AG10803 (cell line): ENCODE measurements at places on chromosomes 12 and 14.

DNA sequence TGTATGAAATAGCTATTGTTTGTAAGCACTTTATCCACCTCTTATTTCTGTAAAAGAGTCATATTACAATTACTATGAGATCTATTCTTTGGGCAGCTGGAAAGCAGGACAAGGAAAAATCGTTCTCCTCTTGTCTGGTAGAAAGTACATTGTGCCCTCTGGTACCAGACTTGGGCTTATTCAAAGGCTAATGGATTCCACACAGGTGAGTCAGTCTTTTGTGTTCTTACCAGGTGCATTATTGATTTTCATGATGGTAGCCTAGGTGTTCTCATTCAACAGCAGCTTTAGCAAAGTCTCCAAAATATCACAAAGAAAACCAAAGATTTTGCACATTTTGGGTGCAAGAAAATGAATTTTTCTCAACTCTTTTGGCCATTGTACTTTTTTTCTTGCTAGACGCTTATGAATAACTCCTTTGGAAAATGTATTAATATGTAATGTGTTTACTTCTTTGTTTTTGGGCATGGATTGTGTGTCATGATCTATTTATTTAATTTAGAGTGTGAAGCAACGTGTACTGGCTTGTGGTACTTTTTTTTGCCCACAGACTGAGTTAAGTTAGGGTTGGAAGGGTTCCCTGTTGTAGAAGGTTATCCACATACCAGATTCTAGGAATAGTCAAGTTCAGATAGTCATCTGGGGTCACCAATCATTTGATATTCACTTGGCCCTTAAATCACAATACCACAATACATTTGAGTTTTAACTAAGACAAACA, 26.2 kb downstream of the MNAT1 start:
- DNase-seq, result no peak

GRCh38 chr14:88998027-88998426, 173.6 kb downstream of the TTC8 start:
- DNase-seq, result no peak

- peak; percentile 86 for DNase-seq
Measured at GRCh38 chr12:92134638-92135274, 10.9 kb downstream of the BTG1 start.

- DNase-seq, result no peak
Measured at GRCh38 chr12:95557625-95558024, 6.3 kb upstream of the USP44 start.

GRCh38 chr12:104656921-104657320, 200.2 kb downstream of the CHST11 start:
- peak; percentile 92 for DNase-seq

DNA sequence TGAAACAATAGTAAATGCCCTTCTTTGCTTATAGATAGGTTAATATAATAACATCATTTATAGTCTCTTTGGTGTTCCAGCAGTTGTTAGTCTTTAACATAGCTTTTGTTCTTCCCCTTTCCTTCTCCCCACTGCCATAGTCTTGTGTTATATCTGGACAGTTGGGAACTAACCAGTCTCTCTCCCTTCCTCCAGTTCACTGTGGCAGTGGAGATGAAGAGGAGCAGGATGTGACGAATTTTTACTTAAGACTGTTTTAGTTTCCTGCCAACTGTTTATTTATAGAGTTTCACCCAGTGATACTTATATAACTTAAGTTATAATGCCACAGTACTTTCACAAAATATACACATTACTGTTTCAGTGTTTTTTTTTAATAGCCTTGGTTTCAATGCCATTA, 277.4 kb downstream of the PDZRN4 start:
- no peak for DNase-seq

- DNase-seq, result no peak
Measured at GRCh38 chr14:96821501-96821900, 24.3 kb downstream of the VRK1 start.

DNA sequence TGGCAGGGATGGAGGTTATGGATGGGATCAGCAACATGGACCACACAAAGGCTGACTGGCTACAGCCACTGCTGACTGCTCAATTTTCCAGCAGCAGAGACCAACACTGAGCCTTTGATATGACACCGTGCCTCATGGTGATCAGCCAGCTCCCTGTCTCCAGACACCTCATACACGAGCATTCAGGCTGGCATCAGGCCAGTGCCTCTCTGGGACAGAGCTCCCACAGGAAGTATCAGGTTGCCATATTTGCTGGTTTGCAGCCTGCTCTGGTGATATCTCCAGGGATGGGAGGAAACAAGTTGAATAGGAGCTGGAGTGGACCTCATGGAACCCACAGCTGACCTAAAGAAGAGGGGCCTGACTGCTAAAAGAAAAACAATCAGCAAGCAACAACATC, 471.2 kb upstream of the ATXN7L3B start:
- DNase-seq, result no peak

DNA sequence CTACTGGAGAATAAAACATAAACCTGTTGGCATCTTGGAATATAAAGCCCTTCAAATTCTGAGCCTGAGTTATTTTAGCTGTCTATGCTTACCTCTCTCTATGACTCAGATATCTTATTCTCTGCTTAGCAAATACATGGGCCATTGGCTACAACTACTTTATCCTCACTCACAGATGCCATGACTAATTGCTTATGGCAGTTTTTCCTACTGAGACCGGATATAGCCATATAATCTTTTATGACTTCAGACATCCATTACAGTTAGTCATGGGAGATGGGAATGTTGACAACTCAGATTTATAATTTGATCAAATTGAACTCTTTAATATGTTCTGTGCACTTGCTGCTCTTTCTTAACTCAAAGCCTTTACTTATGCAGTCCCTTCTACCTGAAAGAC, 502.4 kb upstream of the ATP2B1 start:
- peak; percentile 42 for DNase-seq

DNA sequence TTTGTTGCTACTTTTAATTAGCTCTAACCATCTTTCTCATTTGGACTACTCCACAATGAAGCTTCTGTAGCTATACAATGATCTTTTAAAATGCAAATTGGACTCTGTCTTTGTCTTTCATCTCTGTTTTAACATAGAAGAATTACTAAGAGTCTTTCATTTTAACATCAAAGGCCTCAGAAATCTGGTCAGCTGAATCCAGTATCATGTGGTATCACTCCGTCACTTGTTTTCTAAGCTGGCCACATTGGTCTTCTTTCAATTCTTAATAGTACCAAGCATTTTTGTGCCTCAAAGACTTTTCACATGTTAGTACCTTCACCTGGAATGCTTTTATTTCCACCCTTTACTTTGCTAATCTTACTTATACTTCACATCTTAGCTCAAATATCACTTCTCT, 95.5 kb upstream of the SLC16A7 start:
- DNase-seq, result no peak

DNA sequence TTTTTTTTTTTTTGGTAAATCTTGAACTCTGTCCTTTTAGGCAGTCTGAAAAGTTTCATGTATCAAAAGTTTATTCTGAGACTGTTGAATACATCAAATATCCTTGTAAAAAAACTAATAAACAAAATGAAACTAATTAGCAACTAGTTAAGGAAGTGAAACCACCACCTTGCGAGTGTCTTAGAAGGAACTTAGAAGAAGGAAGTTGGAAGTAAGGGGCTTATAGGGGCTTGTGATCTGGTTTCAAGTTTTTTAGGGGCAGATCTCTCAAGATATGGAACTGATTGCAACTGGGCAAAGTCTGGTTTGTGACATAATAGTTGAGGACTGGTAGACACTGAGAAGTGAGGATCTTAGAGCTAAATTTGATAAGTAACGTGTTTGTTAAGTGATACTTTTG, 748.8 kb downstream of the C12orf50 start:
- no peak for DNase-seq

DNA sequence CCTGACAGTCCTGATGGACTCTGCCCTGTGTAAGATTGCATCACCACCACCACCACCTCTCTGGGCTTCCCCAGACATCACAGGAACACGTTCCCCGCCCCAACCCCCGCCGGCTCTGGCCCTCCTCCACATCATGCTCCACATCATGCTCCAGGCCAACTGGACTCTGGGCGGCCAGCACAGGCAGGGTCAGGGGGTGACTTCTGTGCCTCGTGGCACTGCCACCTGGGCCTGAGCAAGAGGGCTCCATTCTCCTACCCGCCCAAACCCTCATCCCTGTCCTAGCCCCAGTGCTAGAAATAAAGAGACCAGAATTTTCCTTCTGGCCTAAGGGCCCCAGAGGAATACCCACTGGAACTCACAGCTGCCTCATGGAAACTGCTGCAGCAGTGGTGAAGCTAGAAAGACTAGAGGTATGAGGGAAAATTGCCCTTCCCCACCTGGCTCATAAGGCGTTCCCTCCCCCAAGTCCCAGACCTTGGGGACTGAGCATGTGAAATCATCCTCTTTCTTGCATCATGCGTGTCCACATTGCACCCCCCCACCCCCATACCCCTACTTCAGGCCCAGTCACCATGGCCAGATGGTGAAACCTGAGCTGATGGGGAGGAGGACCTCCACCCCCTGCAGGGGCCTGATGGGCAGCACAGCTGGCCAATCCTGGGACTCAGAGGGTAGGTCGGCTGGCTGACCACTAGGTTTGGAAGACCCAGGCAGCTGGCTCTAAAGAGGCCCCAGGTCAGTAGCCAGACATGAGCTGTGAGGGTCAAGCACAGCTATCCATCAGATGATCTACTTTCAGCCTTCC, at the start of gene INHBE:
Gene INHBE (plus strand): TSS at position 742 of the 808 bp plus-strand sequence. CDS start 230 bp downstream, outside the sequence.
- peak; percentile 96 for DNase-seq

DNA sequence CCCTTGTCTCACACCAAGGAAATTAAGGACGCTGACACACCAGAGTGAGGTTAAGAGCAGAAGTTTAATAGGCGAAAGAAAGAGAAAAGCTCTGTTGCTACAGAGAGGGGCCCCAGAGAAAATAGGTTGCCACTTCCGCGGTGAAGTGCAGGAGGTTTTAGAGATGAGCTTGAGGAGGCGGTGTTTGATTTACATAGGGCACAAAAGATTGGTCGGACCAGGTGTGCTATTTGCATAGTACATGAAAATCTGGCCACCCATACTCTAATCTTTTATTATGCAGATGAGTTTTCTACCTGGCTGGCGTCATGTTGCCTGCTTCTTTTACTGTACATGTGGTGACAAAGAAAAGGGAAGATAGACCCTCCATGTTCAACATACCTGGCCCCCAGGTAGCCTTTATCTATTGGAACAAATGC, 23.3 kb upstream of the MYF6 start:
- DNase-seq, result no peak

DNA sequence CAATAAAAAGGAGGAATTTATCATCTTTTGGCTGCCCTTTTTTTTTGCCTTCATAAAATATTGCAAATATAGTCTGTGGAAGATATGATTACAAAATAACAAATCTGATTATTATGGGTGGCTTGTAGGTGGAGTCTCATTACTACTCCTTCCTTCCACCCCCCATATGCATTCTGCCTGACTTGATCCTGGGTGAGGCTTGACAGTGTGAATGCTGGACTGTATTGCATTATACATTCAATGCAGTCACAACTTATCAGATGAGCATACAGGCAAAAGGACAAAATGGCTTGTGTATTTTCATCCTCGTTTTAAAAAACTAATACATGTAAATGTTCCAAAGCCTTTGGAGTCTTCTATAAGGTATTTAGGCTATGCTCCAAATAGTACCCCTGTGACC, 186.3 kb downstream of the ANO4 start:
- no peak for DNase-seq

DNA sequence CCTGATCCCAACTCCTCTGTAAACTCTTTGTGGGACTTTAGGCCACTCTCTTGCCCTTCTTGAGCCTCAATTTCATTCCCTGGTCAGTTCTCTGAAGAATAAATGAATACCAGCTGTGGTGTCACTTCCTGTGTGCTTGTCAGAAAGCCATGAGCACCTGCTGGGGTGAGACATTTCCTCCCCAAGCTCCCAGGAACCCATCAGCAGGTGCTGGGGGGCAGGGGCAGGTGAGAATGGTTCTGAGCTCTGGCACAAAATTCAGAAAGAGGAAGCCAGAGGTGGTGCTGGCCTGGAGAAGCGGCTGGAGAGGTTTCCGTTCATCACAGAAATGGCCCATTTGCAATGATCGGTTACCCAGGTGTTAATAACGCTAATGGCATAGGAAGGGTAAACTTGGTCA, 14.9 kb downstream of the LHX5 start:
- no peak for DNase-seq

DNA sequence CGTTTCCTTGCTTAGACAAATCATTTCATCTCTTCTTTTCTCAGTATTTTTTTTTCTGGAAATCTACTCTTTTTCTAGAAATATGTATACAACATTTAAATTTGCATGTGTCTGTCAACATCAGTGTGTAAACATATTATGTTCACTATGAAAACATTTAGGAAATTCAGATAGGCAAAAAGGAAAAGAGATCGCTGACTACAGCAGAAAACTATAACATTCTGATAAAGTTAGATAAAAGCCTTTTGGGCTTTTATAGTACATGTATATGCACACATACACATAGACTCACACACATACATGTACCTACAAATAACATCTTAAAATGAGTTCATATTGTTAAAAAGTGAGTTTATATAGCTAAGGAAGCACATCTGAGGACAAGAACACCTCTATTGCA, 142.1 kb downstream of the RAD51B start:
- no peak for DNase-seq

DNA sequence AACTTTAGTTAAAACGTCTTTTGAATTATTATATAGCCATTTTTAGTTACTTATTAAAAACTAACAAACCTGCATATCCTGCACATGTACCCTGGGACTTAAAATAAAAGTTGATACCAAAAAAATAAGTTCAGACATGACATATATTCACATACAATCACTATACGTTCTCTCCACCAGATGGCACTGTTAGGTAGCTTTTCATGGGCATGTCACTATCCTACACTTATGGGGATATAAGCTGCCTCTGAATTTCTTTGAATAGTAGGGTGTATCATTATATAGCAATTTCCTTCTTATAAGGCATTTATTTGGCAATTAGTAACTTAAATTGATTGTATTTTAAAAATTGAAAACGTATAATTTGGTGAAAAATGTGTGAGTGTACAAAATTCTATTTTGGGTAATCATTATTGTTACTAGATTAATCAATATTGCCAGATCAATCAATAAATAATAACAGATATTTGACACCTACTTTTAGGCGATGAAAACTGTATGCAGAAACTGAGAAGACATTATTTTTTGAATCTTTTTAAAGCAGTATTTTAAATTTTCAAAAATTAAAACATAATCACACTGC, 31.8 kb upstream of the OR10A7 start:
- peak; percentile 70 for DNase-seq

DNA sequence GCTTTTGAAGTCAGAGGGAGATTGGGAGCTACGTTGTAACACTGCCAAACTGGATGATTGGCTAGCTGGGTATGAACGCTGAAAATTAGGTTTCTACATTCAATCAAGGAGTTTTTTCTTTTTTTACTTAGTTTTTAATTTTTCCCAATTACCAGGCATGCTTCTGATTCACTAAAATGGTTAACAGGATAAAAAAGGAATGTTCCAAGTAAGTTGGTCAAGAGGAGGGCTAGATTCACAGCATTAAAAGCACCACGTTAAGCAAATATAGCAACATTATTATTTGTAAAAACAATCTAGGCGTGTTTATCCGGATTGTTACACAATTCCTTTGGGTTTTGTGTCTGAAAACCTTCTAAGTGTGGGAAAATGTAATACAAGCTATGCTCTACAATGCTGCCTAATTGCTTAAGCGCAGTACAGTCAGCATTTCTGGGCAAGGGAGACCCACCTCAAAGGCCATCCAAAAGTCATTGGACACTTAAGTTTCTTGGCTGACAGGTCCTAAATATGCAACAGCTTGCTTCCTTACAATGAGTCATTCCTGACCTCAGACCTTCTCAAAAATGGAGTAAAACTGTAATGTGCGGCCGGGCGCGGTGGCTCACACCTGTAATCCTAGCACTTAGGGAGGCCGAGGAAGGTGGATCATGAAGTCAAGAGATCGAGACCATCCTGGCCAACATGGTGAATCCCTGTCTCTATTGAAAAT, 1.2 kb downstream of the RPLP0 start:
- peak; percentile 94 for DNase-seq
